ENCODE measurements at places on chromosomes 12 and 14.

DNA sequence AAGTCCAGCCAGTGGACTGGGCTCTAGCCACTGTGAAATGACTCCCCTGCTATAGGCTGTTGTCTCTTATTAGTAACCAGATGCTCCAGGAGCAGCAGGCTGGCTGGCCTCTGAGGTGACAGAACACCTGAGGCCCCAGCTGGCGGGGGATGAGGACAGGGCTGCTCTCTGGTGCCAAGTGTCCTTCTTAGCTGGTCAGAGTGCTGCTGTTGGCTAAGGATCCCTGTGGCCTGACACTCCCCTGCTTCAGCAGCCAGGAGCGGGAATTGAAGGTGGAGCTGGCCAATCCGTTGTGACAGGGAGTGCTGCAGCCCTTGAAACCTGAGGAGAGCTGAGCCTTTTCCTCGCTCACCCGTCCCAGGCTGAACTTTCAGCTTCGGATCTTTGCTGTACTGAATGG is 30.7 kb downstream of the TMEM229B start:
- DNase-seq, result no peak

GRCh38 chr12:26732005-26732908 is 100.7 kb downstream of the ITPR2 start:
- DNase-seq, result no peak

- DNase-seq, result no peak
Measured at GRCh38 chr14:83314764-83315163, 1781.1 kb upstream of the SEL1L start.

DNA sequence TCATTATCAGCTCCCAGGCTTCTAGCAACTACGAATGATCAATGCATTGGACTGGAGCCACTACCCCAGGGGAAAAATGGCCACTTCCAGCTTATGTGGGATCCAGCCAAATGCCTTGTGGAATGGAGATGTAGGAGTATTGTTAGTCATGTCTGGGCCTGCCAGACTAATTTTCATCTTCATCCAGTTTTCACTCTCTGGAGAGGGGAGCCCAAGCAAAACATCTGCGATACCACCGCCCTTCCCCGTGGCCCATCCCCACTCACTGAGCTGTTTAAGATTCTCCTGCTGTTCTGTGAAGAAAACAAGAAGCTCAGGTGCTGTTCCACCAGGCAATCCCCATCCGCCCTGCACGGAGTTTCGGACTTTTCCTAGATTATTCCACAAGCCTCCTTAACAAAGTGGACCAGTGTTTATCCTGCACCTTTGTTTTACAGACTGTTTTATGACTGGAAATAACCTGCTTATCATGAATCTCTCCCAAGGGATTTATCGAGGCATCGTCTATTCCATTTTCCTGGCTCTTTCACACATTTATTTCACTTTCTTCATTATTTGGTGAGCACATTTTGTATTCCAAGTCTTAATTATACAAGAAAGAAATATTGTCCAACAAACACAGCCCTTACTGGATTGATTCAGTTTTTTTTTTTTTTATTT is 35.5 kb upstream of the MAX start:
- DNase-seq, result no peak
